ENCODE measurements at places on chromosomes 7 and 10.
A peak's percentile ranks its signal among the peaks of the same experiment; 100 is the strongest.

- DNase-seq = peak; percentile 10
These were observed 138.1 kb upstream of the ITGB1 start for GRCh38 chr10:33095867-33096815.

- no peak for DNase-seq
These were observed 946 bp upstream of the RASGEF1A start for GRCh38 chr10:43267811-43268210.

DNA sequence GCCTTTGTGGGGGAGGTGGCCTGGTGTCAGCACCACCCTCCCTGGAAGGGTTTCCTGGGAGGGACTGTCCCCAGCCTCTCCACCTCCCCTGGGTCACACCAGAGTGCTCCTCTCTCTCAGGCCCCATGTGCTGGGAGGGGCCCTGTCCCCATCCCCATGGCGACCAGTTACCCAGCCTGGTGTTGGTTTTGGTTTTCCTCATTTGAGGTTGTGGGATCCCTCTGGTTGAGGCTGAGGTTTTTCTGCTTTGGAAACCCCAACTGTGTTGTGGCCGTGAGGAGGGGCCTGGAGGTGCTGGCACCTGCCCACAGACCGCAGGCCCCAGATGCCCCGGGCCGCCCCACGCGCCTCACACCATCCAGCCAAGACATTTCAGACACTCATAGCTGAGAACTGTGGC, 106.3 kb downstream of the GRK5 start:
- DNase-seq = no peak

DNA sequence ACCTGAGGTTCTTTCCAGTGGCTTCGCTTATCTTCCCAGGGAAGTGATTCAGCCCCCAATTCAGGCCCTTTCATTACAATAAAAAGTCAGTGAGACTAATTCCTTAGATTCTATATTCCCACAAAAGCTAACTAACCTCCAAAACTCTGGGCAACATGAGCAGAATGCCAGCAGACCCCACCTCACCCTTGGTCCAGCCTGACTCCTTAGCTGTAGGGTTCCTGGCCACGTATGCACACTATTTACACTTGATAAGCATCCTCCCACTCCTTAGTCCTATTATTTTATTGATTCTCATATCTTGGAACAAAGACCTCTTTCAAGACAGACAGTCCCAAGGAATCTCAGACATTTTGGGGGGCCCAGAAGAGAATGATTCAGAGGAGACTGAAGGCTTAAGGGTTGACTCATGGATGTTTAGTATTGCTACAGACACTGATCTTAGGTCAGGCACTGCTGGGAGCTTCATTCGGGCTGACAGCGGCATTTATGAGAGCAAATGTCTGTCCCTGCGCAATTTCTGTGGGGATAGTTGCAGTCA, 162.6 kb upstream of the GDF10 start:
- peak; percentile 22 for DNase-seq

Measured in inflammatory macrophage (primary cell).